ENCODE measurements at places on chromosomes 16 and 17. TPM values are rescaled to one million over a fixed set of nuclear protein-coding genes. Genes with fewer than 3 reads are reported as not detected.

The CIAO2B gene
- total RNA-seq, result 109 TPM

- no peak for DNase-seq
These were observed 7.6 kb upstream of the FZD2 start for GRCh38 chr17:44549686-44550085.

GRCh38 chr16:27561216-27561615 is 11.3 kb downstream of the KATNIP start:
- DNase-seq, result no peak

DNA sequence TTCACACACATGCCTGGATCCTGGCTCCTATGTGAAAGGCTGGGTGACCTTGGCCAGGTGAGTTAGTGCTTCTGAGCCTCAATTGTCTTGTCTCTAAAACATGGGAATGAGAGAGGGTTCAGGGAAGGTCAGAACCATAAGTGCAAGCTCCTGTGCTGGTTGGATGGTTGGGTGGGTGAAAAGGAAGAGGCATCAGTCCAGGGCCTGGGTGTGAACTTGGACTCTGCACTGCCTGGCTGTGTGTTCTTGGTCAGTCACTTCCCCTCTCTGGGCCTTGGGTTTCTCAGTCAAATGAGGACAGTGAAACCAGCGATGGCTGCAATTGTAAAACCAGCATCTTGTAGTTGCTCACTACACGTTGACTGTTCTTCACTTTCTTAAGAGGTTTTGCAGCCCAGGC is 643 bp upstream of the KCNG4 start:
- no peak for DNase-seq

The TEPSIN gene
- total RNA-seq, result 10.6 TPM

The ARHGAP27 gene
- total RNA-seq, result 24.5 TPM

The CCL1 gene
- not detected for total RNA-seq

DNA sequence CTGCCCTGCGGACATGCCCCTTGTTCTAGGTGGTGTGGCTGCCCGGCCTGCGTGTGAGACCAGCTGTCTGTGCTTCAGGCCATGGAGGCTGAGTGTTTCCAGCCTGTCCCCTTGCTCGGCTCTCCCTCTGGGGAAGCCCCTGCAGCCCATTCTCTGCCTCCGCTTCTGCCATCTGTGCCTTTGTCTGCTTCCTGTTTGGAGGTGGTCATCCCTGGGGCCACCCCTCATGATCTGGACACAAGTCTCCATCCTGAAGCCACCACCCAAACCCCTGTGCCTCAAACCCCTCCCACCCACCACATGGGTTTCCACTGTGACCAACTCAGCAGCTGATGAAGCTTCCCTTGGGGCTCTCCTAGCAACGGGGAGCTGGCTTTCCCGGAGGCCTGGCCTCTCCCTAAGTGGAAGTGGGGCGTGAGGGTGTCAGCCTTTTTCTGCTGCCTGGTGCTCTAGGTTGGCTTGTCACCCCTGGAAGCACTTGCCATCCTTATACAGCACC is 184.9 kb downstream of the SEC14L1 start:
- DNase-seq, result no peak

DNA sequence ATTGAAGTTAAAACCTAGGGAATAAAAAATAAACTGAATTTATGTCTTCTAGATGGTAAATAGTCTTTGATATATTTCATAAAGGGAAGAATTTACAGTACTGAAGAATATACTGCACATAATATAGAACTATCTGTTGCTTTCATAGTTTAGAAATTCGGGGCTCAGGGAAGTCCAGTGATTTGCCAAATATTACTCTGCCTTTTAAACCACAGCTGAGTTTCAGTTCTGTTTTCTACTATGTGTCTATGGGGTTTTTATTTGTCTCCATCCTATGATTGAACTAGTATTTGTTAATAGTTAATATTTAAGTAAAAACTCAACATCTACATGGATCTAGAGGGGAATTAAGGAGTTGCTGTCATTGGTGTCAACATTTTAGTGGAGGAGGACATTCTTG is 715.0 kb upstream of the CDH8 start:
- DNase-seq, result no peak

All from heart right ventricle (tissue), 16 donors.